Foreskin fibroblast (primary cell): ENCODE measurements at places on chromosomes 3 and 15.

- DNase-seq: no peak
These were observed 23.5 kb downstream of the FHIT start for GRCh38 chr3:61227799-61228198.

GRCh38 chr3:53168175-53168923, 7.3 kb downstream of the PRKCD start:
- DNase-seq: no peak

- no peak for DNase-seq
These were observed 22.7 kb downstream of the ARIH1 start for GRCh38 chr15:72496783-72497182.

- DNase-seq: peak; percentile 57
These were observed 502.4 kb downstream of the LPP start for GRCh38 chr3:188656196-188656982.

DNA sequence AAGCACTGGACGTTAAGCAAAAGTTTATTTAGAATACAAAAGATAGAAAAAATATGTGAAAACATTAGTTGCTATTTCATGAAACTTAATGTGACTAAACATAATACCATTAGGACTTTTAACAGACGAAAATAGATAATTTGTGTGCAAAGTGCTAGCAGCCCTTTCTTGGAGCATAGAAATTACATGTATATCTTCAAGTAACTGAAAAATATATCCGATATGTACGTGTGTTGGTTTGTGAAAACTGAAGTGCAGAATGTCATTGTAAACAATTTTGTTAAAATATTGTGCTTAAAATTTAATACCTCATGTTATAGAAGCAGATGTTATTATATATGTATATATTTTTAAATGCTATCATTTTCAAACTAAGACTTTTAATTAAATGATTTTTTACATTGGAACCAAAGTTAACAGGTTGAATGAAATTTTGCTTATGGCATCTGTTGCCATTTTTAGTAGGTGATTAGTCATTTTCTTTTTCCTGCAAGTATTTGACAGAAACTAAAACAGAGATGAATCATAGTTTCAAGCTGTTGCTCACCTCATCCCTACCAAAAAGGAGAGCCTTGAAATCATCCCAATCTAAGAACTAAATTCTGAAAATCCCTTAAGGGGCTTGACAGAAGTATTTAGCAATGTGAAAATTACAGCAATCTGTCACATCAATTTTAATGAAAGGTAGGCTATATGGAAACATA, 334.8 kb downstream of the NAALADL2 start:
- DNase-seq: no peak

- DNase-seq: no peak
These were observed 122.6 kb downstream of the KCNMB2 start for GRCh38 chr3:178658694-178659325.
